Activated T-cell treated with anti-CD3 and anti-CD28 coated beads, Interleukin-2, amount 50 U/mL, for 4 hours (primary cell): ENCODE measurements at places on chromosomes 11 and 22.
A peak's percentile ranks its signal among the peaks of the same experiment; 100 is the strongest.

GRCh38 chr22:38042488-38042790 lies 14.8 kb upstream of the PICK1 start:
- DNase-seq: no peak

- DNase-seq: no peak
These were observed 35.7 kb upstream of the GLYATL2 start for GRCh38 chr11:58880166-58880565.

DNA sequence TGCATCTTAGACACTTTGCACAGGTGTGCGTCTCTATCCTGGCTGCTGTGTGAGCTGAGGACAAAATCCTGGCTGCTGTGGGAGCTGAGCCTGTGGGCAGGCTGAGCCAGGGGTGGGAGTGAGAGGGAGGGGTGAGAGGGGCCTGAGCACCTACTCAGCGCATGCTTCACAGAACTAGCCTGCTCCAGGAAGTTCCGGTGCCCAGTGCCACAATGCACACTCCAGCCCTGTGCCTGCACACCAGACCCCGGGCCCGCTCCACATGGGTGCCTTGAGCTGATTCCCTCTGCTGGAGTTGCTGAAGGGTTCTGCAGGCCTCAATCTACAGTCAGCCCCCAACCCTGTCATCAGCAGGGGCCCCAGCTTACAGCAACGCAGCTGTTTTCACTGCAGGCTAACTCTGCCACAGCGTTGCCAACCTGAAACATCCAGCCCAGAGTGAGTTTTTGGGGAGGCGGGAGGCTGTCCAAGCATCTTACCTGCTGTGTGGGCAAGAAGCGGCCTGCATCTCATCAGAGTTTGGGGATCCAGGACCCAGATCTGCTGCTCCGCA lies 1377.9 kb downstream of the TBC1D22A start:
- no peak for DNase-seq

GRCh38 chr22:49448526-49448925 lies 379.1 kb downstream of the BRD1 start:
- no peak for DNase-seq

GRCh38 chr11:109267293-109268095 lies 154.5 kb upstream of the C11orf87 start:
- DNase-seq: no peak

DNA sequence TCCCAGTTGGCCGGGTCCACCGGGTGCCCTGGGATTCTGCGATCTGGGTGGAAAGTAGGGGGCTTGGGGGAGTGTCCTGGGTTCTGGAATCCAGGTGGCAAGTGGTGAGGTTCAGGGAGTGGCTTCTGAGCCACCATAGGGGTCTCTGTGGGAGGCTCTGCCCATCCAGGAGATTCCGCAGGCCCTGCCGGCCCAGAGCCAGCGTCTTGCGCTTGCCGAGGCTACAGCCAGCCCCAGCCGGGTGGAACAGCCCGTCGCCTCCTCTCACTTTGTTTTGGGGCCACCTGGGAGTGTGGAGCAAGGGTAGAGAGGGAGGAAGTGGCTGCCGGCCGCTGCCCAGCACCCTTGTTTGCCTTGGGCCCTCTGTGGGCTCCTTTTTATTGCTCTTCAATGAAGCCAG lies 60.6 kb upstream of the PPP6R3 start:
- DNase-seq: no peak

DNA sequence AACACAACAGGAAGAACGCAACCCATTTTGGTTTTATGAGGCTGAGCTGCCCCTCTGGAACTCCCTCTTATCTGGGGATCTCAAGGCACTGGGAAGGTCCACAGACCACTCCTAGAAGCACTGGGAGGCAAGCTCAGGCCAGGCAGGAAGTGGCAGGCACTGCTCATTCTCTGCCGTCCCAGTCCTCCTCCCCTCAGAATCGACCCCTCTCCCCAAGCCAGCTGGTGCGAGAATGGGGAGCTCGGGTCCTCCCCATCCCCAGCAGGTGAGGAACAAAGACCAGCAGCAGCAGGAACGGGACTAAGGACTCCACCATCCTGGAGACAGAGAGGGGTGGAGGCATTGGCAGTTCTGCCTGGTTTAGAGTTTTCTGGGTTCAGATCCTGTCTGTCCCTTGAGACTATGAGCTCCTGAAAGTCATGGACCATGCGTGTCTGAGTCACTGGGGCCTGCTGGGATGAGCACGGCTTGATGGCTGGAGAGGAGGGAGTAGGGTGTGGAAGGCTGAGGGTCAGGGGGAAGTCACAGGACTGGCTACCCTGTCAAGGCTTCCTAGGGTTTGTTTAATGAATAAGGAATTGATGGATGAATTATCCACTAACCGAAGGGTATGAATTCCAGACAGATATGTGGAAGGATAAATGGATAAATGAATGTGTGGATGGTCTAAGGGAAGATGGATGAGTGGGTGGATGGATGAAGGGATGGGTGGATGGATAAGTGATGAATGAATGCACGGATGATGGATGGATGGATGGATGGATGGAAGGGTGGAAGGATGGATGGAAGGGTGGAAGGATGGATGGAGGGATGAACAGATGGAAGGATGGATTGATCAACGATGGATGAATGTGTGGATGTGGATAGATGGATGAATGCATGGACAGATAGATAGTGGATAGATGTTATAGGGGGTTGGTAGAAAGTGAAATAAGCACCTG lies 6.4 kb downstream of the MYEOV start:
- no peak for DNase-seq

DNA sequence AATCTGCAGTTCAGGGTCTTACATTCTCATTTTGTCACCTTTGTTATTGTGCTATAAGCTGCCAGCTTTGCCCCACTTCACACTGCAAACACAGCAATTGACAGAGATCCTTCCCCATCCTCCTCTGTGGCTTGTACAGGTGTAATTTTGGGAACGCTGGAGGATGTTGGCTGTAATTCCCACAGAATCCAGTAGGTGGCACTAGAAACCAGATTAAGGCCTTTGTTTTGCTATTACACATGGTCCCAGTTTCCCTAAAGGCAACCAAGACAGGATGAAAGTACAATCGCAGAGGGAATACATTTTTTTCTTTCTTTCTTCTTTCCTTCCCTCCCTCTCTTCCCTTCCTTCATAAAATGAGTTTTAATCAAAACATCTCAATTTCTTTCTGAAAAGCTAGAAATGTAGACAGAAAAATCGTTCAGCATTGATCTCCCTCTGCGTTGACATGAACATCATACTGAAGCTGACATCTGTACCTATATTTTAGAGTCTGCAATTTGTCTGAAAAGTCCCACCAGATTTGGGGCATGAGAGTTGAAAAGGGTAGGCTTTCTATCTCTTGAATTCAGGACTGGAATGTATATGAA lies 21.3 kb upstream of the NELL1 start:
- DNase-seq: peak; percentile 8

- DNase-seq: no peak
These were observed 225.0 kb upstream of the TBCEL start for GRCh38 chr11:120798854-120799253.

GRCh38 chr11:10784232-10785145 lies 24.2 kb downstream of the EIF4G2 start:
- no peak for DNase-seq

DNA sequence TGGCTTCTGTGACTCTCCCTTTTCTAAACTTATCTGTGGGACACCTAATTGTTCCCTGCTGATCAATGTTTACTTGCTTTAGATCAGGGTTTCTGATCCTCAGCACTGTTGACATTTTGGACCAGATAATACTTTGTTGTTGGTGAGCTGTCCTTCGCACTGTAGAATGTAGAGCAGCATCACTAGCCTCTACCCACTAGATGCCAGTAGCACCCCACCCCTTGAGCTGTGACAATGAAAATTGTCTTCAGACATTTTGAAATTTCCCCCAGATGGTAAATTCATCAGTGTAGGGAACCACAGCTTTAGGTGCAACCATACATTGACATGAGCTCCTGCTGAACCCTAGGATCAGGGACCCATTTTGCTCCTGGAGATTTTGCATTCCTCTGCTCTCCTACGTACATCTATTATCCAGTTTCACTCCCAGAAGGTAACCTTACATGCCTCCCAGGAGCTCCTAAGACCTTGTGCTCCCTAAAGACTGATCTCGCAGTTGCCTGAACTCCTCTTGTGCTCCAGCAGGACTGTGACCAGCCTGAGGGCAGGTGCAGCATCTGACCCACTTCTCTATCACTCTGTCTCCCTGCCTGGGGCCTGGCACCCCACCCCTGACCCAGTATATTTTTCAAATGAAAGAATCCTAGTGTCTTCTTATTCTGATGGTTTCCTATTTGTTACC lies 107.8 kb downstream of the FAR1 start:
- peak; percentile 26 for DNase-seq

- DNase-seq: no peak
These were observed 19.0 kb downstream of the TCIRG1 start for GRCh38 chr11:68057807-68058206.

GRCh38 chr11:72081821-72082453 lies 1.3 kb downstream of the LRRC51 start:
- no peak for DNase-seq

- DNase-seq: no peak
These were observed 648.8 kb downstream of the METTL15 start for GRCh38 chr11:28756977-28757376.

- no peak for DNase-seq
These were observed 63.3 kb upstream of the ME3 start for GRCh38 chr11:86735451-86736290.

DNA sequence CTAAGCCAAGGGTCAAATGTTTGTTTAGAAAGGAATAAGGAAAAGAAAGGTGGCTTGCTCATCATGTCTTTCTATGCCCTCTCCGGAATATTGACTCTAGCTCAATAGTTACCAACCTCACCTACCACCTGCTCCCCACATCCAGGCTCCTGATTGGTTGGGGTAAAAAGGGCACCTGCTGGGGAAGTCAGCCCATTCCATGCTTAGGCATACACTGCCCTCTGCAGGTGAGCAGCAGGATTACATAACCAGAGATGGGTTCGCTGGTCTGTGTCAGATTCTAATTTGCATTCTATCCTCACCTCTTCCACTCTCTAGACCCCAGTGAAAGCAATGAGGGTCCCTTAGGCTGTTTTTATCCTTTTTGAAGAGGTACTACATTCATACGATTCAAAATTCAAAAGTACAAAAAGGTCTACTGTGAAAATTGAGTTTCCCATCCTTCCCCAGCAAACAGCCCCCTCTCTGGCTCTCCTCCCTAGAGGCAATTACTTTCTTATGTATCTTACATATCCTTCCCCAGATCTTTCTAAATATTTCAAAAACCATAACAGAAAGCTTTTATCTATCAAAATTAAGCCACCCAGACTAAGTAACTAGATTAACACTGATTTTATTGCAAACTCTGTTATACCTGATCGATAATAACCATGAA lies 98.0 kb upstream of the ASPHD2 start:
- peak; percentile 42 for DNase-seq

- DNase-seq: no peak
These were observed 418.3 kb downstream of the TBC1D22A start for GRCh38 chr22:47180796-47181195.

- DNase-seq: no peak
These were observed 82.8 kb downstream of the IGLL1 start for GRCh38 chr22:23497016-23497885.

DNA sequence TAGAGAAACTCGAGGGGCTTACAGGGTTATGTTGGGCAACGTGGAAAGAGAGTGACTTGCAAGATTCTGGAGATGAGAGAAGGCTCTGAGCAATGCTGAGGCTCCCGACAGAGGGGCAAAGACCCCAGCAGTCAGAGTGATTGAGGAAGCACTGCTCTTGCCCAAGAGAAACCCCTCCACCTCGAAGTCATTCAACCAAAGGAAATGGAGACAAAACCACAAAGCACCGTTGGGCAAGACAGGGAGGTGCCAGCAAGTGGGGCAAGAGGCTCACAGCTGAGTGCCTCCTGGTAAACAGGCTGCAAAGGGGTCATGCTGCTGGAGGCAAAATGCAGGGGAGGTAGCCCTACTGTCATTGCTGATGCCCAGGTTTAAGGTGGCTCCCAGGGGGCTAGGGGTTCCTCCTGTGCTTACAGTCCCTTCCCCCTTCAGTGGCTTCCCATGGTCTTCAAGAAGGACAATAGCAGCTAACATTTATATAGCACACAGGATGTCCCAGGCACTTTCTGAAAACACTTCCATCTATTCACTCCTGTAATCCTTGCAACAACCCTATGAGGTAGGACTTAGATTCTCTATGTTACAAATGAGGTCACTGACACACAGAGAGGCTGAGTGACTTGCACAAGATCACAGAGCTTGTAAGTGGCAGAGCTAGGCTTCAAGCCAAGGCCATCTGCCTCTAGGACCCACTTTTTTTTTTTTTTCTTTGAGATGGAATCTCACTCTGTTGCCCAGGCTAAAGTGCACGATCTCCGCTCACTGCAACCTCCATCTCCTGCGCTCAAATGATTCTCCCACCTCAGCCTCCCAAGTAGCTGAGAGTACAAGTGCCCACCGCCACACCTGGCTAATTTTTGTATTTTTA lies 18.1 kb upstream of the MYH9 start:
- DNase-seq: peak; percentile 19

DNA sequence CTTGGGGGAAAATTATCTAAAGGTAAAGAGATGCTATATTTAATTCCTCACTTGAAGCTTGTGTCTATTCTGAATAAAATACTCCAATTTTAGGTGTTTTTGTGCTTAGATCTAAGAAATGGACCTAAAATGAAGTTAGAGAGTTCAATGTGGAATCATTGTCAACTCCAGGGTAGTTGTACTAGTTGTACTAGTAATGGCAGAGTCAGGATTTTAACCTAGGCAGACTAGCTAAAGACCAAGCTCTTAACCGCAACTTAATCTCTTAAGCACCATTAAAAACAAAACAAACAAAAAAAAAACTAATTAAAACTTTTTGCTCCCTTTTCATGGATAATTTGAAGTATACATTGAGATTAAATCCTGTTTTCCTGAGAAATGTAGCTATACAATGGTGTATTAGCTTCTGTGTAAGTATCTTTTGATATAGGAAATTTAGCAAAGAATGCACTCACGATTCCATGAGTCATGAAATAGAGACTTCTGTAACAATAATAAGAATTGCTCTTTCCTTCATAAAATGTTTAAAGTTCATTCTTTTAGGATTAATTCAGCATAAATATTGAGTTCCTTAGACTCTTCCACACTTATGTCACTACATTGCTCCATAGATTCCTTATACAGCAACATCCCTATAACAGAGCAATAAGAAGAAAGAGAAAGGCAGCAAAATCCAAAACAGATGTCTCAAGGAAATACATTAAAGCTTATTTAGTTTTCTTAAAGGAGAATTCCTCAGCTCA lies 26.5 kb upstream of the SOX6 start:
- no peak for DNase-seq

GRCh38 chr22:42635531-42635930 lies 4.9 kb downstream of the ATP5MGL start:
- no peak for DNase-seq

- peak; percentile 8 for DNase-seq
These were observed 120.1 kb upstream of the OR9Q1 start for GRCh38 chr11:57903441-57904123.
